Cerebellum (tissue), 4 donors: ENCODE measurements at places on chromosomes 12 and 14. TPM values are rescaled to one million over a fixed set of nuclear protein-coding genes. Genes with fewer than 3 reads are reported as not detected.

- DNase-seq = no peak
Observed at GRCh38 chr14:104694475-104694950, 5.1 kb downstream of the INF2 start.

- DNase-seq = no peak
Observed at GRCh38 chr14:89661392-89661791, 244.4 kb upstream of the FOXN3 start.

DNA sequence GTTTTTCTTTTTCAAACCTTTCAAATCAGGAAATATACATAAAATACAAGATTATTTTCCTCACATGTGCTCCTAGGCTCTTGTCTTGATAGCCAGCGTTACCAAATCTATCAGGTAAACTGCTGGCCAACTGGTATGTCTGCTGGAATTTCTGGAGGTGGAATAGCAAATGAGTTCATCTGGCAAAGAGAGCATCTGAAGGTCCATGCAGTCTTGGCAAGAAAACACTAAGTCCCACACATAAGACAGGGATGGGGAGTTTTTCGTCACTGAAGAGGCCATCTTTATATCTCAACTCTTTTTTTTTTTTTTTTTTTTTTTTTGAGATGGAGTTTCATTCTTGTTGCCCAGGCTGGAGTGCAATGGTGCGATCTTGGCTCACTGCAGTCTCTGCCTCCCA is 60.1 kb downstream of the DERA start:
- no peak for DNase-seq

GRCh38 chr12:103455020-103455763 is 40.6 kb downstream of the C12orf42 start:
- DNase-seq = no peak

GRCh38 chr14:40204441-40205175 is 772.4 kb upstream of the FBXO33 start:
- DNase-seq = no peak

GRCh38 chr12:127355061-127355841 is 911.7 kb upstream of the TMEM132C start:
- peak; percentile 3 for DNase-seq

DNA sequence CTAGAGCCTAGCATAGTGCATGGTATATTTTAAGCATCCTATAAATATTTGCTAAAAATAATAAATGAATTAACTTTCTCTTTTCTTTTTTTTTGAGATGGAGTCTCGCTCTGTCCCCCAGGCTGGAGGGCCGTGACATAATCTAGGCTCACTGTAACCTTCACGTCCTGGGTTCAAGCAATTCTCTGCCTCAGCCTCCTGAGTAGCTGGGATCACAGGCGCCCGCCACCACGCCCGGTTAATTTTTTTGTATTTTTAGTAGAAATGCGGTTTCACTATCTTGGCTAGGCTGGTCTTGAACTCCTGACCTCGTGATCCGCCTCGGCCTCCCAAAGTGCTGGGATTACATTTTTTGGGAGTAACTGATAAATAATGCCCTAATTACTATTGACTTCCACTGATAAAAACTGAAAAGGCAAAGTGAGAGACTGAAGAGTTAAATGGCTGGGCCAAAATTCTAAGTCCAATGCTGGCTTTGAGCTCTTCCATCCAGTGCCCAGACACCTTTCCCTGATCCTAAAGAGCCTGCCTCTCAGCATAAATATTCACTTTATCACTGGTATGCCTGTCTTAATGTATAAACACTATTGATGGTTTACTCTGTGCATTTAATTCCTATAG is 213.0 kb upstream of the KRR1 start:
- no peak for DNase-seq

GRCh38 chr14:50726372-50727107 is 58.4 kb upstream of the SAV1 start:
- no peak for DNase-seq

DNA sequence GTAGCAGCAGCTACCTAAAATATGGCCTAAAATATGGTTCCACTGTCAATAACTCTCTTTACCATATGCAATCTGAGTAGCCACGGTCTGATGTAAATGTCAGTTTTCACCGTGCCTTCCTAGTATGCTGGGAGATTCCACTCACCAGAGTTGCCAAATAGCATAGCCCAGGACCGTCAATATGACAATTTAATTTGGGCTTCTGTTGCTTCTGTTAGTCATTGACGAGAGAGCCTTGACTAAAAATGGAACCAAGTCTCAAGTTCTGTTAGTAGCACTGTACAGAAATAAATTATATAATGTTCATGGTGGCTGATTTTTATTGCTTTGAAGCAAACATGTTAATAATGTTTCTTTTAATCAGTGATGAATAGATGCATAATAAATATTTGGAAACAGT is 348.4 kb downstream of the BCAT1 start:
- no peak for DNase-seq

GRCh38 chr14:25050269-25051150 is 563 bp upstream of the STXBP6 start:
- DNase-seq = no peak

DNA sequence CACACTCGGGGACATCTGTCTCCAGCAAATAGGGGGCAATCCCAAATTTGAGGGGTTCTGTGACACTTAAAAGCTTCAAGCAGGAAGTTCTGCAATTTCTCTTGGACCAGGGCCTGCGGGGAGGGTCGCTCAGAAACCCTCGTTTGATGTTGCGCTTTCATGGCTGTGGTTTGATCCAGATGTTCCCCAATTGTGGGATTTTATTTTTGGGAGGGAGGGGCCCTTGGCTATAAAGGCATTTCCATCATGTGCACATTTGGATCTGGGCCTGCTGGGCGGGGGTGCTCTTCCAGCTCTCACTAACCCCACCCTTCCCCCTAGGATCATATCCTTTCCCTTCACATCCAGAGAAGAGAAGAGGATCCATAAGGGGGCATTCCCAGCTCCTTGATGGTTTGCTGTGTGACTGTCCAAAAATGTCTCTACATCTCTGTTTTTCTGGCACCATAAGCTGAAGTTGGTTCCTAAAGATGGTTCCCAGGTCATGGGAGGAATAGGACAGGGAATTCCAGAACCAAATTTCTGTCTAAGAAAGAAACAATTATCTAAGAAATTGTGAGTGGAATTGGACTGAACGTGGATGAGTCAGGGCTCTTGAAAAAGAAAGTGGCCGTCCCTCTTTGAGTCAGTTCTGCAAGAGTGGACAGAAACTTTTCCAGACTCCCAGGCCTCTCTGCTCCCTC is 47.2 kb downstream of the SMUG1 start:
- no peak for DNase-seq

Gene ZC2HC1C
- total RNA-seq = 1.1 TPM

Gene APOF
- total RNA-seq = not detected

Gene BMAL2
- total RNA-seq = 12.9 TPM

Gene KRT72
- total RNA-seq = not detected

Gene HOXC10
- total RNA-seq = not detected
